ENCODE measurements at places on chromosomes 1 and 21. TPM values are rescaled to one million over a fixed set of nuclear protein-coding genes. Genes with fewer than 3 reads are reported as not detected.
A peak's percentile ranks its signal among the peaks of the same experiment; 100 is the strongest.

The OR10K1 gene
- total RNA-seq = not detected

DNA sequence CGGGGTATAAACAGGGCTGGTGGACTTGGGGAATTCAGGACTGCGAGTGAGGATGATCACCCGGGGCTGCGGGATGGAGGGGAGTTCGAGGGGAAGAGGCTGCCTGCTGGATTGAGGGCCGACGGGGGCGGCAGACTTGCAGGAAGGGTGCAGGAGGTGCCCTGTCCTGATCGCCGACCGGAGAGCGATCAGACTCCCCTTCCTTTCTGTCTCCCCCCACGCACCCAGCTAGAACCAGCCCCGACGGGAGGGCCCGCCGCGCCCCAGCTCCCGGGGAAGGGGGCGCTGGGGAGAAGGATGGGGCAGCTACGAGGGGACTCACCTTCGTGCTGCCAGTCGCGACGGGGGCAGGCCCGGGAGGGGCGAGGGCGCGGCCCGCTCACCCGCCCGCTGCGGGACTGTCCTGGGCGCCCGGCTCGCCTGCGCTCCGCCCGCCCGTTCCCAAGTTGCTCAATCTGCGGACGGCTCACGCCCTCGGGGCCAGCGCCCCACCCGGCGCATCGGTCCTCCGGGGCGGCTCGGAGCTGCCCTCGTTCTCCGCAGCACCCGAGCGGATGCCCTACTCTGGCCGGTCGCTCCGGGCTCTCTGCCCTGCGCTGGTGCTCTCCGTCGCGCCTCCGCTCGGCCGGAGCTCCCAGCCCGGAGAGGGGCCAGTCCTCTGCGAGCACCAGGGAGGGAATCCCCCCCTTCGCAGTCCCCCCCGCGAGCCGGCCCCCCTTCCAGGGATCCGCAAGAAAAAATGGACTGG is at the start of gene RSPO1:
TSS of gene RSPO1 (minus strand) at position 649 of the 748 bp plus-strand sequence. CDS start 5,231 bp downstream, outside the sequence.
- no peak for DNase-seq

The CHIA gene
- total RNA-seq = not detected

DNA sequence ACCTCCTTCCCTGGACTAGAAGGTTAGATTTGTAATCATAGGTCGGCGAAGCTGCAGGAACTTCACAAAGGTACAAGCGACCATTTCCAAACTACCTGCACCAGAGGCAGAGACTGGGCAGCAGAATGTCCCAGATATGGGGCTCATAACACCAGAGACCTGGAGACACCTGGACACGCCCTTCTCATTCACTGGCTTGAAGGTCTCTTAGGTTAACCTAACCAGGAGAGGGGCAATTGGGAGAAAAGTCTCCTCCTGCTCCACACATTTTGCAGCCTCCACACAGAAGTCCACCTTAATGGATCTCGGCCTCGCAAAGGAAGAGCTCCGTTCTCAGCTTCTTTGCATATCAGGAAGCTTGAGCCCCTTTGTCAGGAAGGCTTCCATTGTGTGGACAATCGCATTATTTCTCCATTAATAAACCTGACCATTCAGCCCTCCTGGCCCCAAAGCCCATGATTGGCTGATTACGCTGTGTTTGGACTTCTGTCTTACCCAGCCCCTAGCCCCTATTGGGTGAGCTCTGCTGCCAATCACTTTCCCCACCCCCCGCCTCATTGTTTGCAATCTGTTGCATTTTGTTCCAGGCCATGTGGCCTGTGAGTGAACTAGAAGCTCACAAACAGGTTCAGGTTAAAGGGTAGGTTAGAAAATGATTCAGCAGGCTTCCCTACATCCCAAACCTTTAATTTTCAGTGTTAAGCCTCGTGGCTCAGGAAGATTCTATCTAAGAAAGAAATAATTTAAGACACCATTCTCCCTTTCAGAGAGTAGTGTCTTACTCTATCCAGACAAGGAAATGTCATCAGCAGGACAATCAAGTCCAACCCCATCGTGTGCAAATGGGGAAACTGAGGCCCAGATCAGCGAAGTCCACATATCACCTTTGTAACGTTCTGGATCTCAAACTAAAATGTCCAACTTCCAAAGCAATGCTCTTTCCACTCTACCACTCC is 2.8 kb downstream of the MYCL start:
- DNase-seq = peak; percentile 70

DNA sequence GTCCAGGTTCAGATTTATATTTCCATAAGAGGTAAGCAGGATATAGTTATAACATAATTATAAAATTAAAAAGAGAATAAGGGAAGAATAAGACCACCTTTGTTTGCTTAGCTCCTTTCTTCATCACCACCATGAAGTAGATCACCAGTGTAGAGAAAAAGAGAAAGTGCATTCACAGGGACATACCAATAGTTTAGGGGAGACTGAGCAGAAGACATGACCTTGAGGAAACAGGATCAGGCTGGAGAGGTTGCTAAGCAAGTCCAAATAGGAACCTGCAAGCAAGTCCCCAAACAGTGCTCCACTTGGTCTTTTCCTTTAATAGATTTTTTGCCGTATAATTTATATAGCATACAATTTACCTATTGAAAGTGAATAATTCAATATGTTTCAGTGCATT is 63.0 kb downstream of the KCNT2 start:
- no peak for DNase-seq

GRCh38 chr1:182268669-182269068 is 122.9 kb downstream of the GLUL start:
- DNase-seq = no peak

GRCh38 chr1:160575112-160575664 is 4.1 kb downstream of the CD84 start:
- DNase-seq = no peak

DNA sequence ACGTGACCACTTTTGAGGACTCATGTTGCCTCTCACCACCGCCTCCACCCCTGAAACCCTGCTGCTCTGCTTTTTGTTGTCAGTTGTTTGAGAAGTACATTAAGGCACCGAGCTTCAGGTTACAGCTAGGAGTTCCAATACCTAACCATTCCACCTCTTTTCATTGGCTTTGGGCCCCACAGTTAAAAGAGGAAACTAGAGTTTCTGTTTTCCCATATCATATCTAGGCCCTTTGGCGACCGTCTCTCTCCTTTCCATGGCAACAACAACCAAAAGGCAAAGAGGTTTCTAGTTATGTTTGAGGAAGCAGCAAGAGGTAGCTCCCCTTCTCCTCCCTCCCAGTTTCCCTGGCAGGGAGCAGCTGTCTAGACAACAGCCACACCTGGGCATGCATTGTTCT is 5.9 kb downstream of the ANKRD35 start:
- DNase-seq = no peak

DNA sequence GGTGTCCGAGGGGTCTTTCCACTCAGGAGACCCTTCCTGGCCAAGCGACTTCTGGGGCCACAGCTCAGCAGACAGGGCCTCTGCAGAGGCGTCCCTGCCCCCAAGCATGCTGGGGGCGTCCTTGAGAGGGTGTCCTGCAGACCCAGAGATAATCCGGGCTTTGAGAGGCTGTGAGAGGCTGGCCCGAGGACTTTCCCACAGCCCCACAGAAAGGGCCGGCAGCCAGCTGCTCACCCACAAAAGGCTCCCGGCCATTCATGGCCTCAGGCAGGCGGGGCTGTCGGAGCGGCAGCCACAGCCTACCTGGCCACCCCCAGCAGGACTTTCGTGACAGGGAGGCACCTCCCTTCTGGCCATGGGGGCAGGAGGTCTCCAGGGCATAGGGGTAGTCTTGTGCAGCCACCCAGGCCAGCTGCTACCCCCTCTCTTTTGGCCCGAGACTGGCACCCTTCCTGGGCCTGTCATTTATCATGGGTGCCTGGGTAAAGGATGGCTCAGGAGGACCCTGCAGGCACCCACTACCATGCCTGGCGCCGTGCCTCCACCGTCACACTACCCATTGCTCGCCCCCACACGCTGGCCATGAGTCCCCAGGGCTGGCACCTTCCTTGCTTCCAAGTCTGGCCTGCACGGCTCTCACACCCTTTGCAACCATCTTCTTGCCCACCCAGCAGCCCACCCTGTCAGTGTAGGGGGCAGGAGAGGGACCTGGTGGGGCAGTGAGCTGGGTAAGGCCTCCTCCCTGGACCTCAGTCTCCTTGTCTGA is 11.1 kb upstream of the TNFRSF14 start:
- DNase-seq = no peak

DNA sequence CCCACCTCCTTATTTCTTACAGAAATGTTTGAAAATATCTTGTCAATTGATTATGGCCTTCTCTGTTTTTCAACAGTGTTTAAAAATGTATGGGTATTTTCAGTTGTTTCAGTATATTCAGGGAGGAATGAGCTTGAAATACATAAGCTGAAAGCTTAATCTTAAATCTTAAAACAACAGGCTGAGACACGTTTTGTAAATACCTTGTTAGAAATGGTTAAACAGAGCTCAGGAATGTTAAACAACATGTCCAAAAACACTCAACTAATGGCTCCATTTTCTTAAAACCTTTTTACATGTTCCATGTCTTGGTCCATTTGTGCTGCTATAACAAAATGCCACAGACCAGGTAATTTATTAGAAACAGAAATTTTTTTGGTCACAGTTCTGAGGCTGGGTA is 953.8 kb upstream of the ADGRL2 start:
- no peak for DNase-seq

- no peak for DNase-seq
Observed at GRCh38 chr1:96703186-96703585, 18.4 kb upstream of the PTBP2 start.

DNA sequence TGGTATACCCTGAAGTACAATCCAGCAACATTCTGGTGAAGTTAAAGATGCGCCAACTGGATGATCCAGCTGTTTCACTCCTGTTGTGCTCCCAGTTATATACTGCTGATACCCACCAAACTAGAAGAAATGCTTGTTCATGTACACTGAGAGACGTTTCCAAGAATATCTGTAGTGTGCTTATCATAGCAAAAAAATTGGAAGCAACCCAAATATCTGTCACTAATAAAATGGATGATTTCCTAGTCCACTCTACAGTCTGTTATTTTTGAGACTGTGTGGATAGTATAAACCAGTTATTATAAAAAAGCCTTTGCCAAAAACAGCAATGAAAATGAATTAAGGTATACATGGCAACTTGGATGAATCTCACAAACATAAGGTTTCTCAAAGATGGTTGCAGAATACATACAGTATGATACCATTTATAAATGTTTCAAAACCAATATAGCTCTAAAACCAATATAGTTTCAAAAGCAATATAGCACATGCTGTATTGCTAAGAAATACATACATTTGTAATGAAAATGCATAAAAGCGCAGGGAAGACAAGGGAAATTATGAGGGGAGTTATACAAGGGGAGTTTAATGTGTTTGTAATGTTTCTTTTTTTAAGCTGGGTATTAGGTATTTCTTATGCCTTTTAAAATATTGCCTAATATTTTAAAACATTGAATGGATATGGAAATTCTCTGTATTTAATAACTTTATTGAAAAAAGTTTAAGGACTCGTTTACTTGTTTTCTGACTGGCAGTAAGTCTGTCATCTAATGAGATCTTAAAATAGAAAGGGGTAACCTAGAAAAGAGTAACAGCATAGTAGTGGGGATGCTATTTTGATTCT is 36.5 kb downstream of the GPSM2 start:
- DNase-seq = no peak

GRCh38 chr1:156608036-156608674 is 6.9 kb upstream of the GPATCH4 start:
- DNase-seq = no peak

DNA sequence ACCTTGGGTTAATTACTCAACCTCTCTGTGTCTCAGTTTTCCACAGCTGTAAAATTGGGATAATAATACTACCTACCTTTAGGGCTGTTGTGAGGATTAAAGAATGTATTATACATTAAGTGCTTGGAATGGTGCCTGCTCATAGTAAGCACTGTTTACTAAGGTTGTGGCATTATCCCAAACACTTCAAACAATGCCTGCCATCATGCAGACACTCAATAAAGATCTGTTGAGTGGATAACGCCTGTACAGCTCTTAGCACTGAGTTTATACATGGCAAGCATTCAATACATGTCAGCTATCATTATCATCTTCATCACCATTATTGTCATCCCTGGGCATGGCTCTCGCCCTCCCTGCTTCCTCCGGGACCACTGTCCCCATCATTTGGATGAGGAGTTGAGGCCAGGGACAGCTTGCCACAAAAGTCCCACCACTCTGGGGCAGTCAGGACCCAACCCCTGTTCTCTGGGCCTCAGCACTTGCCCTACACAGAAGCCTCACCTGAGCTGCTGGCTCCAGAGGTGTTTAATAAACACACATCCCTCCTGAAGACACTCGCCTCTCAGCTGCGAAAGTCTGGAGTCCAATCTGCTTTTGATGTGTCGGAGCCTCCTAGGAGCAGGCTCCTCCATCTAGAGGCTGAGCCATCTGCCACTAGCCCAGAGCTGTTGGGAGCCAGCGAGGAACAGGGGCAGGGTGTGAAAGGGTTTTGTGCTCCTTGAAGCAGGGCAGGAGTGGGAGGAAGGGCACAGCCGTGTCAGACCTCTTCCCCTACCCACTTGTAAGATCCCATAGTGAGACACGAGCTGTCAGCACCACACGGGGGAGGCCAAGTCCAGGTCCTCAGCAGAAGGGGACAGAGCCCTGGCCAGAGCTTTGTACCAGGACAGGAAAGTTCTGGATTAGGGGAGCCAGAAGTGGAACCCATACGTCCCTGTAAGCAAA is 80.9 kb upstream of the ZC3H12A start:
- DNase-seq = no peak

The SPSB1 gene
- 19.1 TPM for total RNA-seq

DNA sequence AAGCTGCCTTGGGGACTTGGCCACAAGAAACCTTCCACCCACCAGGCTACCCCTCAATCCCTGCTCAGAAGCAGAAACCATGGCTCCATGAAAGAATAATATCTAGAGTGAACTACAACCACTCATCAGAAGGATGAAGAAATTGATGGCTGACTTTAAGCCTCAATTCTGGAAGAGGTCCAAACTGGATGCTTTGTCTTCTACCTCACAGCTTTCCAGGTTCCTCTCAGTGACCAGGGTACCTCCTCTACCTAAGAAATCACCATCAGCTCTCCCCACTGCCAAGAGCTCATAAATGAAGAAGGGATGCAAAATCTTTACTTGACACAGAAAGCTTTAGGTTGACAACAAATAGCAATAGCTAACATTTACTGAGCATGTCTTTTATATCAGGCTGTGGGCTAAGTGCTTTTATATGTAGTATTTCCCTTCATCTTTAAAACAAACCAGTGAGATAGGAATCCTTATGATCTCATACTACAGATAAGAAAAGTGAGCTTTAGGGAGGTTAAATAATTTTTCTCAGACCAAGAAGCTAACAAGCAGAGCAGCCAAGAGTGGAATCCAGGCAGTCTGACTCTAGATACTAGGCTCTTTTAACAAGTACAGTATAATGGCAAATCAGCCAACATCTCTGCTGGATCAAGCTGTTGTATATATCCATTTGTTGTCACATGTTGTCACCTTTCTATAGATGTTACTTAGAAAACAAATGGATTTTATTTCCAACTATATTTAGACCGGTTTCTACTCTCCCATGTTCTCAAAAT is 243.0 kb upstream of the SGIP1 start:
- no peak for DNase-seq

DNA sequence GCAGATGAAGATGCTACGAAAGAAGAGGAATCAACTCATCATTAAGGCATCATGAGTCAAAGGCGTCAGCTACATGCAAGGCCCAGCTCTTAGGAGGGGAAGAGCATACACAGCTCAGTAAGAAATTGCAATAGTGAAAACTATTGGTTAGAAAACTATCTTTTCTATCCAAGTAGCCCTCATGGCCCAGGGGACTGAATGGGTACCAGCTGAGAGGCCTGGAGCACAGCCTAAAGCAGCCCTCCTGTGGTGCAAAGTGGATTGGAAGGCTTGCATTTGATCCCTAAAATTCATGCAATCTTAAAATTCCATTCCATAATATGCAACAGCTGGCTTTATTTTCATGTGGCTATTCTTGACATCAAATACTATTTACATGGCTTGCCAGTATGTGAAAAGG is 251.8 kb upstream of the USP24 start:
- DNase-seq = no peak

Measured in liver (tissue), 10 donors.